ENCODE measurements at places on chromosomes 2 and 18. TPM values are rescaled to one million over a fixed set of nuclear protein-coding genes. Genes with fewer than 3 reads are reported as not detected.
A peak's percentile ranks its signal among the peaks of the same experiment; 100 is the strongest.

- DNase-seq = no peak
These were observed 71.4 kb downstream of the GALR1 start for GRCh38 chr18:77320971-77321559.

- DNase-seq = no peak
These were observed 1.6 kb upstream of the FABP1 start for GRCh38 chr2:88129313-88129959.

DNA sequence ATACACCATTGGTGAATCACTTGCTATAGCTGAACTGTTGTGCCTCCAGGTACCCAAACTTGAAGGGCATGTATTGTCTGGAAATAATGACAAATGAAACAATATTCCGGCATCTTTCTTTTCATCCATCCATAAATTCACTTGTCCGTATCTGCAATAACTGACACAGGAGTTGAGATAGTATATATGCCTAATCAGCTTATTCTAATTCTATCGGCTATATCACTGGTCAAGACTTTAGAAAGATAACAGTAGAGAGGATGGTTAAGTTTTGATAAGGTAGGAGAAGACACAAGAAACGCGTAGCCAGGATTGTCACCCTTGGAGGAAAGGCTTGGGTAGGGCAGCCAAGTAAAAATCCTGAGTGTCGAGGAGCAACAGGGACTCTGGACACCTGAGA lies 1634.6 kb upstream of the CELF4 start:
- no peak for DNase-seq

GRCh38 chr2:156800781-156801361 lies 364.7 kb downstream of the GPD2 start:
- DNase-seq = peak; percentile 13

- DNase-seq = no peak
These were observed 100.4 kb downstream of the ACOXL start for GRCh38 chr2:110832740-110833139.

- no peak for DNase-seq
These were observed 71.8 kb downstream of the CMPK2 start for GRCh38 chr2:6793913-6794312.

GRCh38 chr18:45024357-45025088 lies 343.8 kb downstream of the SETBP1 start:
- DNase-seq = no peak

DNA sequence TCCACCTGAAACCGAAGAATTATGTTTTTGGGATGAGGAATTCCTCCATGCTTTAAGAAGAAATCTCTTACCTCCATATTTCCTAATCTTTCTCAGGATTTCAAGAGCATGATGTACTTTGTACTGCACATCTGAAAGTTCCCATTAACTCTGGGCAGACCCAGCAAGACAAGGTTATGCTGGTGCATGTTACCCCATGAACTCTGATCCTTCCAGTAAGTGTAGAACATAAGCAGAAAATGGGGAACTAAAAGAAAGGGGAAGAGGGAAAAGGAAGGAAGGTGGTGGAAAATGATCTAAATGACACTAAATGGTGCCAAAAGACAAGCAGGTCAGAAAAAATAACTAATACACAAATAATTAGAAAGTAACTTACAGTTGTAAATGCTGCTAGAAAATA lies 50.7 kb downstream of the STRN start:
- peak; percentile 9 for DNase-seq

DNA sequence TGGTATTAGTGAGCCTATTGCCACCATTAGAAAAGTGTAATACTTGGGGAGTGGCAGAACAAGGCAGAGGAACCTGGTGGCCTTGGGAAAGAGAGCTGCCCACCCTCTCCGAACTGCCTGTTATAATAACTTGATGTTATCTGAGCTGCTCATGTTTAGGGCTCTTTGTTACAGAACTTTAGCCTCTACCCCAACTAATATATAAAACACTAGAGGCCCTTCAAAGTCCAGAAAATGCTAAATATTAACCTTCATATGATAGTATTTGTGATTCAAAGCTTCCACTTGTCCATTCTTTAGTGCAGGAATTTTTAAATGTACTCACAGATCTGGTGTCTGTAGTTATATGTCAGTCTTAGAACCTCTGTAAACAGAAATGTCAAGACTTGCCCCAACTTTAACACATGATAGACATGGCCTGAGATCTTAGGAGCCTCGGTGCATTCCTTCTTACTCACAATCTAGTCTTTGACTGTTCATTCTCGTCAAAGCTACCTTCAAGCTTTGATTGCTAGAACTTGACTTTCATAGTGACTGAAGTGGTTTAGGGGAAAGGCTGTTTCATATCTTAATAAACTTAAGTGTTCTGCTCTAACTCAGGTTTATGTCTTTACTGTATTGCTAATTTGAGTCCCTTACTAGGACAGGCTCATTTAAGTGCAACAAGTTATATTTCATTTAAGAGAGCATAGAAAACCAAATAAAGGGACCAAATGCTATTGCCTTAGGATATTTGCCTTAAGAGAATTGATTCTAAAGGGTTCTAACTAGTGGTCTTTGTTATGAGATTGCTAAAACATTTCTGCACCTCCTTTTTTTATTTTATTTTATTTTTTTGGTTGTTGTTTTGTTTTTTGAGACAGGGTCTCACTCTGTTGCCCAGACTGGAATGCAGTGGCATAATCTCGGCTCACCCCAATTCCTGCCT lies 41.6 kb downstream of the DDX1 start:
- DNase-seq = no peak

GRCh38 chr18:36808681-36809080 lies 20.1 kb downstream of the TPGS2 start:
- no peak for DNase-seq

GRCh38 chr2:143600116-143600515 lies 470.9 kb downstream of the ARHGAP15 start:
- no peak for DNase-seq

- no peak for DNase-seq
These were observed 198.5 kb downstream of the KLHL29 start for GRCh38 chr2:23583467-23583866.

- DNase-seq = peak; percentile 43
These were observed 63.3 kb upstream of the TMEM182 start for GRCh38 chr2:102698369-102699111.

GRCh38 chr2:239262484-239263230 lies 138.2 kb downstream of the HDAC4 start:
- DNase-seq = peak; percentile 22

- DNase-seq = no peak
These were observed 78.3 kb upstream of the MAP4K3 start for GRCh38 chr2:39515273-39515896.

DNA sequence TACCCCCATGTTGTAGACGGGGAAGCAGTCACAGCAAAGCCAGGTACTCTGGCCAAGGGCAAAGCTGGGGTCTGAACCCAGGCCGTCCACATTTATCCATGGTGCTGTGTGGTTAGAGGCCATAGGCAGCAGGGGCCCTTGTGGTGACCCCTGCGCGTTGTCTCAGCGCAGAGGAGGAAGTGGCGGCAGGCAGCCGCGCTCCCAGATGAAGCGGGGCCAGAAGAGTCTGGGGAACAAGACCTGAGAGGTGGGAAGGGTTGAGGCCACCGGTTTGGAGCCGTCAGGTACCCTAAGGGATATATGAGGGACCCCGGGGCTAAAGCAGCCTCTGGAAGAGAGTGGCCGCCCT lies 770 bp downstream of the ZNF396 start:
- peak; percentile 70 for DNase-seq

Gene UGT1A10
- total RNA-seq = 32.7 TPM

Gene CFC1
- not detected for total RNA-seq

Gene MERTK
- 21.8 TPM for total RNA-seq

Gene TMEM163
- total RNA-seq = 0.58 TPM

Gene GPR155
- 0.87 TPM for total RNA-seq

Gene RTP5
- not detected for total RNA-seq

Gene MAB21L4
- 0.55 TPM for total RNA-seq

Gene SH2D6
- 14.5 TPM for total RNA-seq

Gene GNLY
- total RNA-seq = 5.8 TPM

Gene CFAP53
- total RNA-seq = not detected

Gene C2orf66
- not detected for total RNA-seq

Data from stomach (tissue), 19 donors.